ENCODE measurements at places on chromosomes 13 and 19.
A peak's percentile ranks its signal among the peaks of the same experiment; 100 is the strongest.

DNA sequence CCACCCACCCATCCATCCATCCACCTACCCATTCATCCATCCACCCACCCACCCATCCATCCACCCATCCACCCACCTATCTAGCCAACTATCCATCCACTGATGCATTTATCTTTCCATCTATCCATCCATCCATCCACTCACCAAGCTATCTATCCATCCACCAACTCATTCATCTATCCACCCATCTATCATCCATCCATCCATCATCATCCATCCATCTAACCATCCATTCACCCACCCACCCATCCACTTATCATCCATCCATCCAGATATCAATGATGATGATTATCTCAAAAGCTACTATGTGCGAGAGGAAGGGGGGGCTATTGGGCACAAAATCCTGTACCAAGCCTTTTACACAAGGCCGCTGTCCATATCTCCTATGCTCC is 5.5 kb downstream of the YIF1B start:
- no peak for DNase-seq

GRCh38 chr13:22925881-22926747 is 254.7 kb upstream of the SGCG start:
- DNase-seq, result no peak

DNA sequence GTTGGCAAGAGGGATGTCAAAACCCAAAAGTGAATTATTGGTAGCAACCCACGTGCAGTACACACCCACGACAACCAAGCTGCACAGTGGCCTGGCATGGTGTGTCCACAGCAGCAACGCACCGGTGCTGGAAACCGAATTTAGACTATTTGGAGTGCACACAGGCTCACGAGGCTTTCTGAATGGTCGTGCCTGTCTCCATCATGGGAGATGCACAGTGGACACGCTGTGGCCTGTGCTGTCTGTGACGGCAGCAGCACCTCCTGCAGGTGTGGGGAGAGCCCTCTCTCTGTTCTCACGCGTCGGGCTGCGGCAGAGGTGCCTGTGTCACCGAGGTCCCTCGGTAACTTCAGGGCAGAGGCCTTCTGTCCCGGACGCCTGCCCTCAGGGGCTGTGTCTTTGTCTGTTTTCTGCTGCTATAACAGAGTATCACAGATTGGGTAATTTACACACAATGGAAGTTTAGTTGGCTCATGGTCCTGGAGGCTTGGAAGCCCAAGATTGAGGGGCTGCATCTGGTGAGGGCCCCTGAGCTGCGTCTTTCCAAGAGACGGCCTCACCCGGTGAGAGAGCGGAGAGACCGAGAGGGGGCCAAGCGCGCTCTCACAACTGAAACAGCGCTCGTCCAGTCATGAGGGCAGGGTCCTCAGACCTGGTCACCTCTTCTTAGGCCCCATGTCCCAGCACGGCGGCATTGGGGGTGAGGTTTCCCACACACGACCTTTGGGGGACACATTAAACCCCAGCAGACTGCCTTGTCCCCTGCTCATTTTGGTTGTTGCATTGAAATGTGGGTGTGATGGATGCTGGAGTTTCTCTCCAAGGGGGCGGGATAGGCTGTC is 9.1 kb upstream of the MCF2L start:
- DNase-seq, result no peak

DNA sequence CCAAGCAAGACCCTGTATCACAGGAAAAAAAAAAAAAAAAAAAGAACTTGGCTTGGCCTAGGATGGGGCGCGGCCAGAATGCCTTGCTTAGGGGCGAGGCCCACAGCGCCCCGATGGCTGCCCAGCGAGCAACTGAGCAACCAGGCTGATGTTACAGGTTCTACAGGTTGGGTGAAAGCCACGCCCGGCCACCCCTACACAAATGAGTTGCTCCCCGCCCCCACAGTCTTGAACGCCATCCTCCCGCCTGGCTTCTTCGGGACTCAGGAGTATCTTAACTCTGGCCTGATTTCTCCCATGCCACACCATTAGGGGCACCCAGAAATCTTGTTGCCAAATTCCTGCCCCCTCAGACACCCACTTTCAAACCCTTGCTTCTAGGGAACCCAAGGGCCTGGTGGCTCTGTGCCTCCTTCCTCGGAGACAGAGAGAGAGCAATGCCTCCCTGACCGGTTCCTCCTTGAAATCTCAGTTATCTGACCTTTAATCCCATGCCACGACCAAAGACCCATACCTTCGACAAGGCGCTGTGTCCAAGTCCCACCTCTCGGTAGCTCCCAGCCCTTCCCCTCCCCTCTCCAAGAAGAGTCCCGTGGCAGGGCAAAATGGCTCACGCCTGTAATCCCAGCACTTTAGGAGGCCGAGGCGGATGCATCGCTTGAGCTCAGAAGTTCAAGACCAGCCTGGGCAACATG is 1.1 kb upstream of the CBLC start:
- no peak for DNase-seq

DNA sequence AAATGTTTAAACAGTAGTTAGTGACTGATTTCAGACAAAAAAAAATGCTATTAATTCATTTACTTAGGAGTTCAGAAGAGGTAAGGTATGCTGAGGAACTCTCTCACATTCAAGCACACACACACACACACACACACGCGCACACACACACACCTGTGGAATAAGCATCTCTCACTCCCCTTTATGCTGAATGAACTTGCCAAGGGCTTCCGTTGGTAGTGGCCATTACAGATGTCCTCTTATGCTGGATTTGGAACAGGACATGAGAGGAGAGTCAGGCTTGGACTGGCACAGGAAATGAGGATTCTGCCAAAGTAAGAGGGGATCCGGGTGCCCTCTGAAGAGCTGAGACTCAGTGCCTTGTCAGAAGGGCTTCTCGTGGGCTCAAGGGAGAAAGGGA is 463.4 kb upstream of the MIR17HG start:
- no peak for DNase-seq

- no peak for DNase-seq
Measured at GRCh38 chr13:97851269-97851668, 102.2 kb upstream of the IPO5 start.

- no peak for DNase-seq
Measured at GRCh38 chr19:13181747-13182388, 31.7 kb downstream of the IER2 start.

DNA sequence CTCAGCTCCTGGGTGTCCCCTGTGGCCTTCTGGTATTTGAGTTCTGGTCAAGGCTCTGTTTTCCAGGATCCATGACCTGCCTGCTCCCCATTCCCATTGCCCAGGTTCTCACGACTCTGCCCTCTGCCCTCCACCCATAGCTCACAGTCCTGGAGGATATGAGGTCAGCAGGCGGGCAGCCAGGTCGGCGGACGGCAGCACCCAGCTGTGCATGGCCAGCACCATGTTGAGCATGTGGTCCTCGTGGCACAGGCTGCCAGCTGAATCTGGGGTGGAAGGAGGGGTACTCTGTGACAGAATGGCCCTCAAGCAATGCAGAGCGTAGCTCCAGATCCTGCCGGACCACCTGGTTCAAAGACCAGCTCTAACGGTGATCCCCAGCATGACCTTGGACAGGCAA is 5.1 kb downstream of the RASGRP4 start:
- DNase-seq, result no peak

GRCh38 chr13:73138276-73138637 is 79.5 kb downstream of the KLF5 start:
- no peak for DNase-seq

GRCh38 chr19:43439032-43439708 is 24.5 kb downstream of the TEX101 start:
- DNase-seq, result no peak

DNA sequence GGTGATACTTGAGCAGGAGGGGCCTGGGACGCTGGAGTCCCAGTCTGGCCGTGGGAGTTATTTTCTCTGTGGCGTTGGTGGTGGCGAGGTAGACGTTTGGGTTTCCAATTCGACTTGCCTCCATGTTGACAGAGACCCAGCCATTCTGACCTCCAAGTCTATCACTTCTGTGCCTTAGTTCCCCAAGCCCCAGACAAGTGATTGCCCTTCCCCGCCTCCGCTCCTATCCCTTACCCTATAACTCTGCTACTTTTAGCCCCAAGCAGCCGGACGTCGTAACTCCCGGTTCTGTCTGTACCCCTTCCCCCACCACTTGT is 549 bp downstream of the TIMM50 start:
- no peak for DNase-seq

DNA sequence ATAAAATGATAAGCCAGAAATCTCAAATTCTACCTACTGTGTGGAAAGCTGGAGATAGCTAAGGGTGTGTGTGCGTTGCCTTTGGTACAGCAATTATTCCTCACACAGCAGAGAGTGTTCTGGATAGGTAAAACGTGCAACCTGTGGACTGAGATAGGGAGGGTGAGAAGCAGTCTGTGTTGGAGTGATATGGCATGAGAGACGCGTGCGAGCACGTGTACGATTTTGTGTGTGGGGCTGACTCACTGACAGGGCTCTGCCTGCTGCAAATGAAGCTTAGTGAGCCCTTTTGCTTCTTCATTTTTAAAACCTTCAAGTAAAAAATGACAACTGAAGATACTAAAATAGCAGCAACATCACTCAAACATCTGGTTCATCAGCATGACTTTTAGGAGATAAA is 35.7 kb upstream of the SLC10A2 start:
- no peak for DNase-seq

GRCh38 chr19:6185093-6185834 is 49.8 kb downstream of the ACSBG2 start:
- no peak for DNase-seq

DNA sequence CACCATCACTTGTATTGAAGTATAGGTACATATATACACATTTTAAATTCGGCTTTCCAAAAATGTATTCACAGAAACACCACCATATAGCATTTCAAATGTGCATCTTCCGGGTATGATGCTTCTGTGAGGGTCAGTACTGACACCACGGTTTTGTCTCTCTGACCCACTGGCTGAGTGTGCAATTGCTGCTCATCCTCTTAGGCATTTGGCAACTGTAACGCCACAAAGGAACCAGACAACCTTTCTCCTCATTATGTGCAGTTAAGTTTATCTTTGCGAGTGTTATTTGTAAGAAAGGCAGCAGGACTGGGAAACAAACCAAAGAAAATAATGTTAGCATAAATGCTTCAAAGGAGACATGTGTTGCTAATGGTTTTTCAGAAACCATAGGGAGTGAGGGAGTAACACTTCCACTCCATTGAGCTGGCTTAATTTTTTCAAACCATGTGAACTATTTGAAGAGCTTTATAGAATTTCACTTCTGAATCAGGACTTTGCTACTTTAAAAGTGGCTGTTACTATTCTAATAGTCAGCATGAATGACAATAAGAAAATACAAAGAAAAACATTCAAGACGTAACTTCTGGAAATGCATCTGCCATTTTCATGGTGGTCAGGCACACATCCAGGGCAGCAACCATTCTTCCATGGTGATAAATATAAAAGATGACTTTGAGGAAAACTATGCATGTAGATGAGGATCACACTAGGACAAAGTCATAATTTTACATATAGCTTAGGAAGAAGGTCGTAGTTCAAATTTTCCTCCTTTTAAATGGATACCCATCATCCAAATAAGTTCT is 423.3 kb downstream of the MZT1 start:
- no peak for DNase-seq

DNA sequence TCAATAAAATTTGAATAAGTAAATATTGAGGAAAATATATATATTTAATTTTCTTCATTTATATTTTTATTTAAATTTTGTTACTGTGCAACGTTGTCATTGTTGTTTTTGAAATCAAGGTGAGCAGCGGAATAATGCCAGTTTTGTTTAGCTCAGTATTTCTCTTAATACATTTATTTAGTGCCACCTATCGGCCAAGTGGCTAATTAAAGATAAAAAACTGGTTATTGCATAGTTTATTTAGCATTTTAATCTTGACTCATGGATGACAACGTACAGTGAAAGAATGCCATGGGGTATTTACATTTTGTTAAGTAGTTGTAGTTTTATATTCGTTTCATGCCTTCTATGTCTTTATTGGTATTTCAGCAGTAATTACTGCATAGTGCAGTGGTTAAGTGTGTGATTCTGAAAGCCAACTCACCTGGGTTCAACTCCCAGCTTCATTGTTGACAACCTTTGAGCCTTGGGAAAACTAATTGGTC is 265.9 kb downstream of the MYO16 start:
- no peak for DNase-seq

- no peak for DNase-seq
Measured at GRCh38 chr13:107347641-107348369, 779.9 kb upstream of the ARGLU1 start.

DNA sequence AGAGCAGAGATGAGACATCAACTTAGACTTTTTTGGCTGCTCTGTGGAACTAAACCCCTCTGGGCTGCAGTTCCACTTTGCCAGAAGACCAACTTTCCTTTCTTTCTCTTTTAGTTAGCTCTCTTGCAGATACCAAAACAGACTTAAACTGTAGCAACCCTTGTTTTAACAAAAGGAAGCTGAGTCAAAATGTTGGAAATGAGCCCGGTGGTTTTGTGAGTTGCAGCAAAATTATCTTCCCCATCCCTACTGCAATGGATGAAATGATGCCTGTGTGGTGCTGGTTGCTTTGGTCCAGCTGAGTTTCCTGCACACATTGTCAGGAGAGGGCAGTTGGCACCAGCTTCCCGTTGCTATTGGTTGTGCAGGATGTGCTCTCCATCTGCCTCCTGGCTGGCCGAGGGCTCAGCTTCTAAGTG is 115.3 kb downstream of the LRCH1 start:
- DNase-seq, result no peak

- no peak for DNase-seq
Measured at GRCh38 chr19:39237200-39238184, 7.3 kb downstream of the IFNL3 start.

DNA sequence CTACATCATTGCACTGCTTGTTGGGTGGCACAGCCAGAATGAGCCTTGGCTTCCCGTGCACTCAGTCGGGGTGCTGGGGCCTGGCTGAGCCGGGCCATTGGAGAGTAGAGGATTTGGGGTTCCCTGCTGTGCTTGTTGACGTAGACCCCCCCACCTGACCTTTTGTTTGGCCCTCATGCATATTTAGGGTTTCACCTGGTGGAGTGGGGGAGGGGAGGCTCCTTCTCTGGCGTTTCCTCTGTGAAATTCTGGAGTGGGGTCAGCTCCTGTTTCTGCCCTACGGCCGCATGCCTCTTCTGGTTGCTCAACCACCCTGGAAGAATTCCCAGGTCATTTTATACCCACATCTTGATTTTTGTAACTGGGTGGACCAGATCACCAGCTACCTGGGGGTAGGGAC is 82.8 kb downstream of the SIPA1L3 start:
- no peak for DNase-seq

- no peak for DNase-seq
Measured at GRCh38 chr19:9850235-9850959, 15.3 kb downstream of the PIN1 start.

- no peak for DNase-seq
Measured at GRCh38 chr13:33004511-33004910, 11.7 kb upstream of the KL start.

GRCh38 chr13:73058736-73059459 is at the start of gene KLF5:
KLF5 (plus strand) TSS chr13:73059005; CDS start chr13:73059328, 323 bp downstream.
- DNase-seq, result peak; percentile 94
